Activated T-cell treated with anti-CD3 and anti-CD28 coated beads for 4 hours (primary cell): ENCODE measurements at places on chromosomes 12 and 14.

GRCh38 chr14:23441076-23441475 is 5.6 kb upstream of the MYH7 start:
- DNase-seq: no peak

- DNase-seq: no peak
Measured at GRCh38 chr14:27886256-27886655, 880.3 kb upstream of the FOXG1 start.

- no peak for DNase-seq
Measured at GRCh38 chr14:105746124-105746514, 219.7 kb downstream of the TMEM121 start.

- DNase-seq: no peak
Measured at GRCh38 chr14:66401449-66402095, 84.6 kb upstream of the CCDC196 start.

DNA sequence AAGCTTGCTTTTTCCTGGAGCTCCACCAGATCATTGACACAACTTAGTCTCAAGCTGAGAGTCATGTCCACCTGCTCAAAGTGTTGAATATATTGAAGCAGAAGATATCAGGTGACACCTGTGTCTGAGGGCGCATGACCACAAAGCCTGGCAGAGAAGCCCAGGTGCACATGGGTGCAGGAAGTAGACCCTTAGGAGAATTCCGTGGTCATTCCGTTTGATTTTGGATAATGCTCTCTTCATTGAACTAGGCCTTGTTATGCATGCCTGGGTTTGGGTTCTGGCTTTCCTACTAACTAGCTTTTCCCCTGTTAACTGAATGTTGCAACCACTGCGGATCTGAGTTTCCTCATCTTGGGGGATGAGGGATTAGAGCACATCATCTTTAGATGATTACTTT is 7.1 kb downstream of the ARHGDIB start:
- DNase-seq: no peak

DNA sequence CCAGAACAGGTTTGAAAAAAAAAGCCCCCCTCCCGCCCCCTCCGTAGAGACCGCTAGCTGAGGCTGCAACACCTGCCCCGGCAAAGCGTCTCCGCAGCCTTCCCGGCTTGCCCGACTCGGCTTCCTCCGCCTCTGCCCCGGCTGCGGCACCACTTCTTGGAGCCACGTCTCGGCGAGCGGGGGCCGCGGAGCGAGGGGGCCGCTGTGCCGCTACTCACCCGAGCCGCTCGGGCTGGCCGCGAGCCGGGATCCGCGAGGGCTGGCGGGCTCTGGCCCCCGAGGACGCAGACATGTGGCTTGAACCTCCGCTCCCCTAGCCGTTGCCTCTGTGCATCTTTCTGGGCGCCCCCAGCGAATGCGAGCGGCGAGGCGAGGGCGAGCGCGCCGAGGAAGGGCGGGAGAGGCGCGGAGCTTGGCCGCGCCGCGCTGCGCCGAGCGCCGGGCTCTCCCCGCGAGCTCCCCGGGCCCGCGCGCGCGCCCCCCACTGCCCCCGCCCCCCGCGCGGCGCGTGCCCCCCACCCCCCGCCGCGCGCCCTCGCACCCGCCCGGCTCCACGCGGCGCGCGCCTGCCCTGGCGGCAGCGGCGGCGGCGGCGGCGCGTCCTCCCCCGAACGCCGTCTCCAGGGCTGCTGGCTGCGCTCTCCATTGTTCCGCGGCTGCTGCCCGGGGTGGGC is 249.5 kb downstream of the APAF1 start:
- no peak for DNase-seq
